ENCODE measurements at places on chromosomes 16 and 17.
A peak's percentile ranks its signal among the peaks of the same experiment; 100 is the strongest.

DNA sequence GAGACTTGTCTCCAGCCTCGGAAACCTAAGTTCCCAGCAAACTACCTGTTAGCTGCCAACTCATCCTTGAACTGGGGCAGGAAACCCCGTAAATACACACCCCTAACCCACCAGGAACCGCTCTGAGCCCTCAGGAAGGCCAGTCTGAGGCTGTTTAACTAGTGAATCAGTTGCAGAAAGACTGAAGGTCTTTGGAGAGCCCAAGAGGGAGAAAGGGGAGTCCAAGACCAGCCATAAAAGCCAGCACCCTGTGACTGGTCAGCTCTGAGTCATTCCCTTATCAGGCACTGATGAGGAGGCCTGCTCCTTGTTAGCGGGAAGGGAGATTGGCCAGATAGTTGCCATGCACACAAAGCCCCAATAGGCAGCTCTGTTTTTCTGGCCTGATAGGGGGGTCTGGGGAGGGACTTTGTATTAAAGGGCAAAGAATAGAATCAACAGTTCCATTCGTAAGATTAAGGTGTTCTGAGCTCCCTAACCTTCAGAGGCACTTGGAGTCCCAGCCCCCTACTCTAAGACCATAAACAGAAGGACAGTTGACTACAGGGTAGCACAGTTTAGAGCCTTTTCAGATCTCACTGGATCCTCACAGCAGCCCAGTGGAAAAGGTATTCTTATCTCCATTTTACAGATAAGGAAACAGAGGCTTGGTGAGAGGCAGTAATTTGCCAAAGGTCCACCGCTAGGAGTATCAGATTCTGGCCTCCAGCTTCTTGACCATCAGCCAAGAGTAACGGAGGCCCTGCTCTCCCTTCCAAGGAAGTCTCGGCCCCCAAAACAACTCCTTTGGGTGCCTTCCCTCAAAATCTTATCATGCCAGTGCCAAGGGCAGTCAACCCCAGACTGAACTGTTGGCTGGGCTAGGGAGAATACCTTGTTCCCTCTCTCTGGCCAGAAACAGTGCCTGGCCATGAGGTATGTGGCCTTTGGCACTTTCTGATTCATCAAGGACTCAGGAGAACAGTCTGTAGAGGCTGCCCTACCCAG lies 2.2 kb upstream of the KRT19 start:
- peak; percentile 77 for DNase-seq

- peak; percentile 29 for DNase-seq
Measured at GRCh38 chr16:24758373-24758772, 28.9 kb downstream of the TNRC6A start.

- peak; percentile 68 for DNase-seq
Measured at GRCh38 chr16:68995011-68995504, 110.4 kb upstream of the HAS3 start.

DNA sequence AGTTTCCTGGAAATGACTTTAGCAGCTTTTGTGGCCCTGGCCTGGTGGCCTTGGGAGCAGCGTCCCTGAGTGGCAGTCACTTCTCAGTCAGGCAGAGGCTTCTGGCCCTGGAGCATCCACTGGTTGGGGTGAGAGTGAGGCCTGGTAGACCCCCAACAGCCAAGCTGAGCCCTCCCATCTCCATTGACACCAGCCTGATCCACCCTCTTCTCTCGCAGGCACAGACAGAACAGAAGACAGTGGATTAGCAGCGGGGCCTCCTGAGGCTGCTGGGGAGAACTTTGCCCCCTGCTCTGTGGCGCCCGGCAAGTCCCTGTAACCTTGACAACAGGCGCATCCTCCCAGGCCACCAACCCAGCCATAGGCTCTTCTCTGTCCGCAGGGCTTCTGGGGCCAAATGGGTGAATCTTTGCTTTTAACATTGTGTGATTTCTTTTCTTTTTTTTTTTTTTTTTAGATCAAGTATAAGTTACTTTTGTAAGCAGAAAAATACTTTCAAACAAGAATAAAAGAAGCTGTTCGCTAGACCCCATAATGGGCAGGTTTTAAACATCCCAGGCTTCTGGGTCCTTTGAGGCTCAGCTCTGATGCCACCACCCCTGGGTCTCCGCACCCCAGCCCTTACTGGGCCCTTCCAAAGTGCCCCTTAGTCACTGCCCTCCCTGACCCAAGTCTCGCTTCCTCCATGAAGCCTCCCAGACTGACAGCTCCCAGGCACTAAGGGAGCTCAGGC lies 12.7 kb upstream of the FLYWCH1 start:
- DNase-seq: no peak

- DNase-seq: peak; percentile 88
Measured at GRCh38 chr16:12067714-12068401, 91.3 kb downstream of the SNX29 start.

DNA sequence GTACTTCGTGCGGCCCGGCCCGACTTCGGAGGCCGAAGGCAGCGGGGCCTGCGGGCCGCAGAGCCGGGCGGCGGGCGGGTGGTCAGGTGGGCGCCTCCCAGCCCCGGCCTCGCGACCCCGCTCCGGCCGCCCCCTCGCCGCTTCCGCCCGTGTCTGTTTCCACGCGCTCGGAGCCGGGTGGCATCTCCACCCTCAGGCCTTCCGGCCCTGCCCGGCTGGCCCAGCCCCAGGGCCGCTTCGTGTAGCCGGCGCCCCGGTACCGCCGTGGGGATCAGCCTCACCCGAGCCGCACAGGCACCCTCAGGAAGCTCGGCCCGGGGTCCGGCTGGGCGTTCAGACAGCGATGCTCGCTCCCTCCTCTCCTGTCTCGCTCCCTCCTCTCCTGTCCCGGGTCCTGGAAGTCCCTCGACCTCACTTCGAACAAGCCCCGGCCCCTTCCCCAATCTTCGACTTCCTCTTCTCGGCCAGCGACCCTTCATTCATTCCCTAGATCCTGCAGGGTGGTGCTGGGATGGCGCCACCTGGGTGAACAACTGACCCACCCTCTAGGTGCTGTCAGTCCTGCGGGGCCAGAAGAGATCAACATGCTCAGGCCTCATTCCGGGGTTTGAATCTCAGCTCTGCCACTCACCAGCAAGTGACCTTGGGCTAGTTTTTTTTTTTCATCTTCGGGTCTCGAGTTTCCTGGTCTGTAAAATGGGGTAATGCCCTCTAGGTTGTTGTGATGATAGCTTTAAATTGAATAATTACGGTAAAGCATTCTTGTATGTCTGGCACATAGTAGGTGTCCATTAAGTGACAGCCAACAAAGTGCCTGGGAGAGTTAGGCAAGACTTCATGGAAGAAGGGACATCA lies 610 bp downstream of the VPS4A start:
- DNase-seq: peak; percentile 64

DNA sequence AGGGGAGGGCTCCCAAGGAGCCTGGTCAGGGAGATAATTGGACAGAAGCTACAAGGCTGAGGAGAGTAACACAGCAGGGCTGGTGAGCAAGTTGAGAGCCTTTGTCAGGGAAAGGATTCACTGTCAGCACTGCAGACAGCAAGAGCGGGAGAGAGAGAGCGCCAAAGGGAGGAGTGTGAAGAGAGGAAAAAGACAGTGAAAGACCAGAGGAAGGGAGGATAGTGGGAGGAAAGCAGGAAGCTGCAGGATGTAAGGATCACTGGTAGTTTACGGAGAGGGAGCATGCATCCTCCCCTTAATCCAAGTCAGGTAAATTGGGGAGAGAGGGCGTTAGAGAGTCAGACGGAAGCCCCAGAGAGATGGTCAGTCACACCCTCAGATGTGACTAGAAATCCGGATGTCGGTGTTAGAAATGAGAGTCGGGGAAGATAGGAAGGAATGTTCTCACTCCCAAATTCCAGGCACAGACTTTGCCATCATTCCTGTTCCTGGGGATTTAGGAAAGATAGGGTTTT lies 13.8 kb upstream of the SPOP start:
- no peak for DNase-seq

- DNase-seq: no peak
Measured at GRCh38 chr16:85958731-85959130, 59.8 kb downstream of the IRF8 start.

- no peak for DNase-seq
Measured at GRCh38 chr17:77450742-77451244, 310.0 kb downstream of the SEC14L1 start.

DNA sequence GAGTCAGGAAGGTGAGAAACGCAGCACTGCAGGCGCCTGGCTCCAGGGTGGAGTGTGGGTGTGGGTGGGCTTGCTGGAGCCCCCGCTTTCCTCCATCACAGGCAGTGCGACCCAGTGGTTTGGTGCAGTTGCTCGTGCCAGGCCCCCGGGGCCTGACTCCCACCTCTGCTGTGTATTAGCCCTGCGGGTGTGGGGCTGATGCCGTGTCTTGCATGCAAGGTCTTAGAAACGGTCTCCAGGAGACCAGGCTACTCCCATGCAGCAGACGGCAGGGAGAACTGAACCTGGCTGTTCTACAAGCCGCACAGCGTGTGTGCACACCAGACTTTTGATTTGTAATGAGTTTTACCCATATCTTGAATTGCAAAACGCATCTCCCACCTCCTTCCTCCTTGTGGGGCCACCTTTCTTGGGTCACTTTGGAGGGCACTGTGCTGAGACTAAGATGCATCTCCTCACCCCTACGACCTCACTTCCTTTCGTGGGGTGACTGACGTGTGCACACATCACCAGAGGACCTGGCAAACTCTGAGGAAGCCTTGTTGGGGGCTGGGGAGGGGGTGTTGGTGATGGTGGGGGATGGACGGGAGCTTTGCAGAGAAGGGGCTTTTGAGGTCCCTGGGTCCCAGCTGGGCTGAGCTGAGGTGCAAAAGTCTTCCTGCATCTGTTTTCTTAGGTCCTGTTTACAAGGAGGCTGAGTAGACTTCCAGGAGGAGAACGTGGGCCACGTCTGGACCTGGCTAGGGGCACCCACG lies 101.8 kb upstream of the TNRC6C start:
- DNase-seq: no peak

DNA sequence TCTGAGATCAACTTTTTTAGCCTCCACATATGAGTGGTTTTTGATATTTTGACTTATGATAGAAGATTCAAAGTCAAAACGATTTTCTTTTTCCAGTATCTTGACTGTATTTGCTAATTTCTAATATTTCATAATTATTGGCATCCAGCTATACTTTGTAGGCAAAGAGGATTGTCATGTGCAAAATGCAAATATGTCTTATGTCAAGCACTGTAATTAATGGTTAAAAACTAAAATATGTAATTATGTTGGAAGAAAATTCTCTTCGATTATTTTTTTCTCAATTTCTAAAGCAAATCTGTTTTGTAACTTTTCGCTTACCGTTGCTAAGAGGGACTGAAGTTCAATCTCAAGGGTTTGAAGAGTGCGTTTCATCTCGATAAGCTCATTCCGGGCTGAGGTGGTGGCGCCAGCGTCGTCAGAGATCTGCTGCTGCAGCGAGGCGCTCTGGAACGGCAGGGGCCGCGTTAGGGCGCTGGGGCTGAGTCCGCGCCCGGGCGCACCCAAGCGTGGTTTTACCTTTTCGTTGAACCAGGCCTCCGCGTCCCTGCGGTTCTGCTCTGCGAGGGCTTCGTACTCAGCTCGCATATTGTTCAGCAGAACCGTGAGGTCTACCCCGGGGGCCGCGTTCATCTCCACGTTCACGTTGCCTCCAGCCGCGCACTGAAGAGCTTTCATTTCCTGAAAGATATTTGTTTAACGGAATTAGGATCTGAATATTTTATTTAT lies 3.0 kb downstream of the KRT27 start:
- peak; percentile 17 for DNase-seq

GRCh38 chr17:49076573-49077384 lies 55.8 kb upstream of the B4GALNT2 start:
- no peak for DNase-seq

DNA sequence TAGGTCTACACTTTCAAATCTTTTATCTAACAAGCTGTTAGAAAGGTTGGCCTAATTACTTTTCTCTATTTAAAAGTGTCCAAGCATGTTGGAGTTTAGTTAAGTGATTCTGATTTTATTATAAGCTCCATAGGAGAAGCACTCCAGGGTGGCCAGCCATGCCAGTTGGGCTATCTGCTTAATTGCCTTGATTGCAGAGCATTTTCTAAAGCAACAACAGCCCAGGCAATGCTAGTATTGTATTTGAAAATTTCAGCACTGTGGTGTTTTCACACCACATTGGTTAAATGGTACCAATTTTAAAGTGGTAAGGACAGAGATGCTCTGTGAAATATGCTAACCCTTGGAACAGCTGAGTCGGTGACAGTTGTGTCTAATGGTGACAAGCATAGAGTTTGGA lies 510.5 kb upstream of the CDH8 start:
- no peak for DNase-seq

- no peak for DNase-seq
Measured at GRCh38 chr16:55470533-55471371, 8.2 kb upstream of the MMP2 start.

GRCh38 chr17:73308017-73308823 lies 3.6 kb downstream of the CDC42EP4 start:
- DNase-seq: peak; percentile 78

DNA sequence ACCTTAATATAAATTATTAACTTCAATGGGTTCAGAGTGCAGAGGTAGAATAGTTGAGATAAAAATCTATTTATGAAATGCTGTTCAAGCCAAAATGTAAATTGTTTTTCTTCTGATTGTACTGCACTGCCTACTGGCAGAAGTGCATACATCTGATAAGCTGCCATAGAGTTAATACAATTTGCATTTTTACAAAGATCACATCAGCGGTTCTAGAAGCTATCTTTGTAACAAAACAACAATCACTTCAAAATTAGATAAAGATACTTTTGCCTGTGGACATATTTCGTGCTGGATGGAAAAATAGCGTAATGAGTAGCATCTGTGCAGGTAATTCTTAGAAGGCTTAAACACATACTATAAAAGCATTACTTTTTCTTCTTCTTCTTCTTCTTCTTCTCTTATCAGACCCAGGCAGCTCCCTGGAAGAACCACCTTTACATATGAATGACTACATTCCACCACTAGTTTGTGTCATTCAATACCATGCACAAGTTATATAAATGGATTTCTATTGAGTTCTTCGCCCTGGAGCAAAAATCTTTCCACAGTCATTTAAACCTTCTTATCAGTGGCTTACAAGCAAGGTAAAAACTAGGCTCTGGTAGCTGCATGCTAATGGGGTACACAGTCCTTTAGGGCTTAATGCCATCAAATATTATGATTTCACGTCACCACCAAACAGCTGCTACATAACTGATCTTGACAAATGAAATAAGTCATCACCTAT lies 47.0 kb downstream of the SYNRG start:
- no peak for DNase-seq
